ENCODE measurements at places on chromosomes 1 and 21. TPM values are rescaled to one million over a fixed set of nuclear protein-coding genes. Genes with fewer than 3 reads are reported as not detected.

Gene ANXA9
- 20.6 TPM for total RNA-seq

Gene CD247
- not detected for total RNA-seq

Gene MSH4
- 0.05 TPM for total RNA-seq

Gene VTCN1
- not detected for total RNA-seq

Gene MAP10
- 0.09 TPM for total RNA-seq
